Vagina (tissue), 2 donors: ENCODE measurements at places on chromosomes 5 and 9. TPM values are rescaled to one million over a fixed set of nuclear protein-coding genes. Genes with fewer than 3 reads are reported as not detected.

DNA sequence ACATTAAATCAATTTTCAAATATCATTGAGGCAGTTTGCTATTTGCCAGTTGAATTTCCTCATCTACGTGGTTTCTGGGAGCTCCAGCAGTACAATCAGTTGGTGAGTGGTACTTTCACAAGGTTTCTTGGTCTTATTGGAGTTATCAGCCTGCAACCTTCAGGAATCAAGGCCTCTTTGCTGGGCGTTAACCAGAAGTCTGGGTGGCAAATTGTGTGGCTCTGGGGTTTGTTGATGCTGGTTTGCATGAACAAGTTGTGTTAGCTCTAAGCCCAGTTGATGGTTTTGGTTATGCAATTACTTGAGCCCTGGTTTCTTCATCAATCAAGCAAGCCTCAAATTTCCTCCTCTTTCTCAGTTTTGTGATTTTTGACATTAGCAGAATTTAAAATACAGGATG, 152.9 kb upstream of the ANKRD55 start:
- DNase-seq = no peak

DNA sequence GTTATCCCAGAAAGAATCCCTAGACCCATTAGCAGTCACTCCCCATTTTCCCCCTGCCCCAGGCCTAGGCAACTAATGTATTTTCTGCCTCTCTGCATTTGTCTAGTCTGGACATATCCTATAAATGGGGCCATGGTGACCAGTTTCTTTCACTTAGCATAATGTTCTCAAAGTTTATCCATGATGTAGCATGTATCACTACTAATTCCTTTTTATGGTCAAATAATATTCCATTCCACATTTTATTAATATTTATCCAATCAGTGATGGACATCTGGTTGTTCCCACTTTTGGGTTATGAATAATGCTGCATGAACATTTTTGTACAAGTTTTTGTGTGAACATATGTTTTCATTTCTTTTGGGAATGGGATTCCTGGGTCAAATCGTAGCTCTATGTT, 1.5 kb downstream of the FCHO2 start:
- no peak for DNase-seq

GRCh38 chr5:7075470-7075869, 320.5 kb upstream of the ADCY2 start:
- peak; percentile 8 for DNase-seq

GRCh38 chr9:127990554-127990953, 9.8 kb upstream of the EEIG1 start:
- DNase-seq = no peak

DNA sequence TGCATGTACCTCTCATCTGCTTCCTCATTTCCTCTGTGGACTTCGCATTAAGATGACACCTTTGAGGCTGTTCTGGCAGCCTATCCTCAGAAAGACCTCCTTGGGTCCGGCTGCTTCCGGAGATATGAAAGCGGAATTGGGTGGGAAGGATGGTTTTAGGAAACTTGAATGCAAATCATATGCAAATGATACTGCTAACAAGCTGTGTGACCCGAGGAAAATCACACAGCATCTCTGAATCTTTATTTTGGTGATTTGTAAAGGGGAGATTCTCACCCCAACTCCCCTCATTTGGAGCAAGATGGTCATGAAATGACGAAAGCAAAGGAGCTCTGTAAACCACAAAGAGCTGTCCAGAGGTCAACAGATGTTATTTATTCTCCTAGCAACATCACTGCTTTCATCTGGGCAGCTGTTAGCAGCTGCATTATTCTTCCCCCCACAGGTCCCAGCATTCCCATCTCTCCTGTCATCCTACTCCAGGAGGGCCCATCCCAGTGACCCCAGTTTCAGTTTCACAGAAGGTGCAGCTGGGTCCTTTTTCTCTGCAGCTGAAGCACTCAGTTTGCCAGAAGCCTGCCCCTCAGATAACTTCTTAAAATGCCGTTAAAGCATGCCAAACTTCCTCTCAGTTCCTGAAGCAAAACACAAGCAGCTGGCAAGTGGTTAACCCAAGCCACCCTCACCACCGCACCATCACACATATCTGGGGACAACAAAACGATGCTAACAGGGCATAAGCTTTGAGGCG, 269.5 kb downstream of the SEC61B start:
- DNase-seq = no peak

- no peak for DNase-seq
Observed at GRCh38 chr5:143569722-143570567, 166.5 kb upstream of the NR3C1 start.

DNA sequence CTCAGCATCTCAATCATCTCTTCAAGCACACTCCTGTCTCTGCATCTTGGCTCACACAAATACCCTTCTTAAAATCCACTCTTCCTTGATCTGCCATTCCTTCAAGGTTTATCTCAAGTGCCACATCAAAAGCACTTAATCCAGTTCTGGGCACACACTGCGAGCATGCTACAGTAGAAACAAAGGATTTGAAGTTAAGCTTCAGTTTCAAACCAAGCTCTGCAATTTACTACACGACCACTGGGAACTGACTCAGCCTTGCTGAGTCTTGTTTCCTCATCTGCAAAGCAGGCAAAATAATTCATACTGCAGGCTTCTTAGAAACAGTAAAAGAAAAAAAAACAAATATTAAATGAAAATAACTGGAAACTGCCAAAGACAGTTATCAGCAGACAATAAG, 50.5 kb upstream of the CTNNAL1 start:
- DNase-seq = no peak

DNA sequence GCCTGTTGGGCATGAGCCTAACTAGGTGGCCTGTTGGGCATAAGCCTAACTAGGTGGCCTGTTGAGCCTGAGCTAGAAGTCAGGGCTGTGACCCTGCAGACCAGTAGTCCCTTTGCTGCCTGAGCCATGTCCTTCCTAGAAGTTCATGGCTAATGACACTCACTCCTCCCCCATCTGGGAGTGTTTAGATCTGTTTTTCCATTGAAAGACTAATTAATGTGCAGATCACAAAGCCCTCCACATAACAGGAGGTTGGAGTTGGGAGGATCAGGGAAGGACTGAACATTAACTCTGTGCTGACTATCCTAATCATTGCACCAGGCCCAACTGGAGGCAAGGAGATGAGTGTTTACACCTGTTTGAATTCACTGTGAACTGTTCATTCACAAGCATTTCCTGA, 27.6 kb downstream of the SLC25A48 start:
- DNase-seq = no peak

GRCh38 chr5:173493040-173493439, 123.4 kb downstream of the BOD1 start:
- no peak for DNase-seq

Gene WHRN
- 9.1 TPM for total RNA-seq

Gene MYO10
- total RNA-seq = 22.1 TPM

Gene PTGES2
- total RNA-seq = 101 TPM
